ENCODE measurements at places on chromosomes 7 and 10. TPM values are rescaled to one million over a fixed set of nuclear protein-coding genes. Genes with fewer than 3 reads are reported as not detected.

The IL6 gene
- total RNA-seq = 2.2 TPM

The FRMPD2 gene
- not detected for total RNA-seq

The HECW1 gene
- total RNA-seq = 4.9 TPM

The TFR2 gene
- total RNA-seq = not detected

The SNX10 gene
- total RNA-seq = 0.15 TPM

The HOXA7 gene
- not detected for total RNA-seq

The PODXL gene
- 1.2 TPM for total RNA-seq

The CRYGN gene
- total RNA-seq = 0.58 TPM

The SPDYE9 gene
- total RNA-seq = under 0.01 TPM

The CLDN4 gene
- total RNA-seq = 1.7 TPM

The BMPR1A gene
- 68.1 TPM for total RNA-seq

The BAMBI gene
- total RNA-seq = 0.15 TPM

The SLC29A4 gene
- total RNA-seq = 1.7 TPM

The C10orf53 gene
- total RNA-seq = not detected

The GPR26 gene
- not detected for total RNA-seq

The EBLN1 gene
- total RNA-seq = not detected

The KCND2 gene
- total RNA-seq = 7.3 TPM

The LLCFC1 gene
- total RNA-seq = not detected

The ANKMY2 gene
- total RNA-seq = 33.4 TPM

The GIMAP2 gene
- 0.58 TPM for total RNA-seq

The NXPH1 gene
- not detected for total RNA-seq

The GNGT1 gene
- not detected for total RNA-seq

The RET gene
- 1.6 TPM for total RNA-seq

Measured in smooth muscle cell of trachea (primary cell).